ENCODE measurements at places on chromosomes 2 and 18.

GRCh38 chr2:33168425-33168824 lies 221.7 kb downstream of the LTBP1 start:
- no peak for DNase-seq

- DNase-seq = no peak
Observed at GRCh38 chr18:50119296-50119695, 75.7 kb downstream of the MYO5B start.

- DNase-seq = no peak
Observed at GRCh38 chr2:176088048-176088936, 4.2 kb upstream of the HOXD13 start.

DNA sequence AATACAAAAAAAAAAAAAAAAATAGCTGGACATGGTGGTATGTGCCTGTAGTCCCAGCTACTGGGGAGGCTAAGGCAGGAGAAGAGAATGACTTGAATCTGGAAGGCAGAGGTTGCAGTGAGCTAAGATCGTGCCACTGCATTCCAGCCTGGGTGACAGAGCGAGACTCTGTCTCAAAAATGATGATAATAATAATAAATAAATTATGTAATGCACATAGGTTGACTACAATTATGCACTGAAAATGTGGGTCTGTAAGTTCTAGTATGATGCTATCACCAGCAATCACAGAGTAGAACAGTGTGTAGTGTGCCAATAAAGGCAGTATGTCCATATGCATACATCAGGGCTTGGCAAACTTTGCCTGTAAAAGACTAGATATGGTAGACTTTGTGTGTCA lies 55.6 kb upstream of the MYCN start:
- no peak for DNase-seq

- DNase-seq = no peak
Observed at GRCh38 chr2:133135035-133135654, 433.1 kb downstream of the NCKAP5 start.

- no peak for DNase-seq
Observed at GRCh38 chr2:23069156-23069555, 315.8 kb upstream of the KLHL29 start.

DNA sequence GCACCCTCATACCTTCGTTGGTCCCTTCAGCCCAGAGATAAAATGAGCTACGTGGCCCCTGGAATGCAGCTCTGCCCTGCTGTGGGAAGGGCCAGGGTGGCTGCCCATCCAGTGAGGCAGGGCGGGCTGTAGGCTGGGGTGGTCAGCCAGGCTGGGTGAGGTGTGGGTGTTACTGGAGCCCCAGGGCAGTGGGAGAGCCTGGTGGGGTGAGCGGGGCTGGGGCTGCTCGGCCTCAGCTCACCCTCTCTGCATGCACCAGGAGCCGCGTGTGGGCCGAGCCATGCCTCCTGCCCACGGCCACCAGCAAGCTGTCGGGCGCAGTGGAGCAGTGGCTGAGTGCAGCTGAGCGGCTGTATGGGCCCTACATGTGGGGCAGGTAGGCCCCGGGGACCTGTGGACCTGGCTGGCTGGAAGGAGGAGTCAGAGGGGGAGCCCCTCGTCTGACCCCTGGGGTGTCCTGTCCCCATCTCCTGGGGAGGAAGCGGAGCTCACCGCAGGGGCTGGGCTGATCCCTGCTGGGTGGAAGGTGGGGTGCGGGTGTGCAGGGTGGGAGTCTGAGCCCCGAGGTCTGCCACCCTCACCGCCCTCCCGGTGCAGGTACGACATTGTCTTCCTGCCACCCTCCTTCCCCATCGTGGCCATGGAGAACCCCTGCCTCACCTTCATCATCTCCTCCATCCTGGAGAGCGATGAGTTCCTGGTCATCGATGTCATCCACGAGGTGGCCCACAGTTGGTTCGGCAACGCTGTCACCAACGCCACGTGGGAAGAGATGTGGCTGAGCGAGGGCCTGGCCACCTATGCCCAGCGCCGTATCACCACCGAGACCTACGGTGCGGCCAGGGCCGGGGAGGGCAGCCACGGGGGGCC lies 5.5 kb downstream of the RNPEPL1 start:
- no peak for DNase-seq

DNA sequence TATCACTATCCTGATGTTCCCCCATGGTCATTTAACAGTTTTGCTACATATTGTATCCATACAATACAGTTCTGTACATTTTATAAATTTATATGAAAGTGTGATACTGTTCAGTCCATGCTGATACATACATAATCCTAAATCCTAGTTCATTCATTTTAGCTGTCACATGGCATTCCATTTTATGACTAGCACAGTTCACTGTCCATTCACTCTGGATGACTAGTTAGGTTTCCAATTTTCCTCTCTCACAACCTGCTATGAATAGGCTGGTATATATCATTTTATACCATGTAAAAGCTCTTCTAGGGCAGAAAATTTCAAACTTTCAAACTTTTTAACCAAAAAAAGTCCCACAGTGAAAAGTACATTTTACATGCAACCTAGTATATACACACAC lies 15.2 kb downstream of the SMAD2 start:
- DNase-seq = no peak

- no peak for DNase-seq
Observed at GRCh38 chr2:179338681-179339080, 74.0 kb upstream of the SESTD1 start.

GRCh38 chr2:9652898-9653479 lies 22.2 kb upstream of the YWHAQ start:
- no peak for DNase-seq

DNA sequence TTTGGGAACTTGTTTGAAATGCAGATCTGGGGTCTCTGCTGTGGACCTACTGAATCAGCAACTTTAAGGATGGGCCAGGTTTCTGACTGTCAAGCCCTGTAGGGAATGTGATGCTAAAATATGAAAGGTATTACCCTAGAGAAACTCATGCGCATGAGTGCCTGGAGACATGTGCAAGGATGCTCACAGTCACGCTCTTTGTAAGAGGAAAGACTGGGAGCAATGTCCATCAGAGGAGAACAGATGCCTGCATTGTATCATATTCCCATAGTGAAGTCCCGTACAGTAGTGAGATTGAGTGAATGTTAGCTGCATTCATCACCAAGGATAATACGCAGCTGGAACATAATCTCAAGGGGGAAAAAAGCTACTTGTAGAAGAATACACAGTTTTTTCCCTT lies 14.1 kb downstream of the ZNF407 start:
- DNase-seq = no peak

DNA sequence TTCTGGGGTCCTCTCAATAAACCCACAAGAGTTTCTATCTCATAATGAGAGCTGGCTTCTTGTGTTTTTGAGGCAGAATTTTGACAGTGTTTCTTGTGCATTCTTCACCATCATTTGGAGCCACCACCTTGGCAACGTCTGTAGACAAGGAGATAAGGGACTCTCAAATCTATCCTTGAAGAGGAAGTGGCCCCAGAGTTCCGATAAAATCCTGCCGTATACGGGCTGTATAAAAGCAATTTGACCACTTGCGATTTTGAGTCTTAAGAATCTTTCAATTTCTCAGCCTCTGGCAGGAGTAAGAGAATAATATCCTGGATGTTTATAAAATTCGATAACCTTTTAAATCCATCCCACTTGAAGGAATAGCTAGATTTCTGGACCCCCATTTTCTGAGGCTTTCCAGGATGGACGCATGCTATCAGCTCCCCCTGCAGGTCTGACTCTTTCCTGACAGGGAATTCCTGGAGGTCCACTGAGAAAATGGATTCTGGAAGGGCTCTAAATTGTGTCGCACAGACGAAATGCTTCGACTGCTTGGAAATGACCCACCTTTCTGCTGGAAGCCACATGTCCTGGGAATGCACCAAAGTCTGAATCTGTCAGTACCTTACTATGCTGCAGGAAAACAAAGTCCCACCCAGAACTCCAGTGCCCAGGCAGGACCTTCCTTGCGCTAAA lies 54.1 kb downstream of the E2F6 start:
- DNase-seq = no peak

DNA sequence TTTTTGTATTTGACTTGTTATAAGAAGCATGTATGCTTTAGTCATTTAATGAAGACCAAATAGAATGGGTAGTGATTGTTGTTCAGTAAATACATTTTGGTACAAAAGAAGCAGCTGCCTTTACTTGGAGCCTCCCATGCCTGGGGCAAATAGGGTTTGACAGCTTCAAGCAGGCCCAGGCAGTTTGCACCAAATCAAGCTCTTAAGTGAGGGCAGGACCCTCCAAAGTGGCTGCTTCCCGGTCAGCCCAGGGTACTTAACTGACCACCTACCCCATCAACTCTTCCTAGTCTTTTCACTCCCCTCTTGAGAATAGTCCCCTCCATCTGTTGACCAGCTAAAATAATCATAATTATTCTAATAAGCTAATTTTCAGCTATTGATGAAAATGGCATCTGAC lies 5.2 kb downstream of the MAPRE3 start:
- no peak for DNase-seq

GRCh38 chr2:112995346-112995920 lies 9.8 kb upstream of the IL36A start:
- no peak for DNase-seq

DNA sequence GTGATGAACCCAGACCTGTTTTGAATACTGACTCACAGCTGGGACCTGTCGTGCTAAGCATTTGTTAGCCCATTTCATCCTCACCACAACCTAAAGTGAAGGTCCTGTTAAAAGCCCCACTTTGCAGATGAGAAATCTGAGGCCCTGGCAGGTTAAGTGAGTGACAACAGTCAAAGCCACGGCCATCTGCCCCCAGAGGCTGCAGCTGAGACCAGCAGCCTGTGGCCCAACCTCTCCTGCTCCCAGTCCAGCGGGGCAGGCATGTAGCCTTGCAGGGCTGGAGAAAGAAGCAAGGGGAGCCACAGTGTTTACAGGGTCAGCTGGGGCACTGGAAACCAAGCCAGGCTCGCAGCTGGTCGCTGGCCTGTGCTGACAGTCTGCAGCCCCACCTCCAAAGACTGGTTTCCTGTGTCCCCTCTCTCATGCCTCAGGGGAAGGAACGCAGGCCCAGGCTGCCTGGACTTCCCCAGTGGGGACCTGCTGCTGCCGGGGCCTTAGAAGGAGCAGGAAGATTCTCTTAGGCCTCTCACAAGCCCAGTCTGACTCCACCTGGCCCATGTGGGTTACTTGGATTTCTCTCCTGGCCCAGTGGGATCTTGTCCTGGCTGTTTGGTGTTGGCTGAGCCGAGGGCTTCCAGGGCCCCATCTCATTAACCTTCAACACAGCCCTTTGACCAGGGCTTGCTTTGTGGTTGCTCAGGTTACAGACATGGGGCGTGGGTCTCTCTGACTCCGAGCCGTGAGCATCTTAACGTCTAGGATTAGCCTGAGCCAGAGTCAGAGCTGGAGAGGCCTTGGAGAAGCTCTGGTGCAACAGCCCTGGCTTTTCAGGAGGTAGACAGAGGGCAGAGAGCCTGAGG lies 1.7 kb downstream of the INPP5D start:
- DNase-seq = no peak

DNA sequence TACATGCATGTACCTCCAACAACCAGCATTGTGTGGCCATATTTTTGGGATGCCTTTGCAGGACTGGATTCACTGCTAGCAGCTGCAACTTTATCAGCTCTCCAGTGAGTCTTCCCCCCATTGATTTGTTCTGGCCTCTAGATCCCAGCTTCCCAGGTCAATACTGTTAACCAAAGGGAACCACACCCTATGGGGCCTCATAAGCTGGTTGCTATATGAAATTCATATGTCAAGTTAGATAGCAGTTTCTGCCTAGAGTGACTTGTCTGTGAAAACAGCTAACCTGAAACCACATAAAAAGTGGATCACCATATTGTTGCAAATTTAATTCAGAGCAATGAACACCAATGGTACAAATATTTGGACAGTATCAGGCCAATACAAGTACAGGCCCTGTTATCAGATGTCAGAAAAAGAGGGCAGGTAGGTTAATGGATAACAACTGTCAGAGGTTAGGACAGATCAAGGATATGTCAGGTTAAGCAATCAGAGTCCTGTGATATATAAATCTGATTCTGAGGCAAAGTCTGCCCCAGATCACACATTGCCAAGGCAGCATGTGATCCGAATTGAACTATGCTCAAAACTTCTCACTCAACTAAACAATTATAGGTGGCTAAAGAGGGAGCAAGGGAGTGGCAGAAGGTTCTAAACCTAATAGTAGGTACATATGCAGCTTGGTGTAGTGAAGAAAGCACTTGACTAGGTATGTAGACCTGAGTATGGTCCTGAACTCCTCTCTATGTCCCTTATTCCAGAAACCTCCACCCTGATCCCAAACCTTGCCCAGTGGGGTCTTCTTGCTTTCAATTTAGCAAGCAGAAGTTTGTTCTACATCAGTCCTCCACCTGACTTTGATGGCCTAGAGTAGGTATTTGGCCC lies 310.2 kb upstream of the STON1 start:
- no peak for DNase-seq

DNA sequence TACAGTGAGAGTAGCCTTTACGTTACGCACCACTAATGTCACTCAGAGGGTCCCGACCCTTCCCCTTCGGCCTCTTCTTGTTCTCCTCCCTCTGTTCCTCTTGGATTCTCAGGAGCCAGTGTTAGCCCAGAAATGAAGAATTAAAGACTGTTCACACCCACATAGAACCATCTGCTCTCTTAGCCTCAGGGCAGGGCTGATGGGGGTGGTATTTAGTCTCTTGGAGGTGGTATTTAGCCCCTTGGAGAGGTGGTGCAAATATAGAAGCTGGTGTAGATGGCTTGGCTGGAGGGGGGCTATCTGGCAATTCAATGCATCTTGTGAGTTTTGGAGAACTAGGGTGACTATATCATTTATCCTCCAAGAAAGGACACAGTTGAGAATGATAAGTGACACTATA lies 286.5 kb downstream of the PRKCE start:
- no peak for DNase-seq

DNA sequence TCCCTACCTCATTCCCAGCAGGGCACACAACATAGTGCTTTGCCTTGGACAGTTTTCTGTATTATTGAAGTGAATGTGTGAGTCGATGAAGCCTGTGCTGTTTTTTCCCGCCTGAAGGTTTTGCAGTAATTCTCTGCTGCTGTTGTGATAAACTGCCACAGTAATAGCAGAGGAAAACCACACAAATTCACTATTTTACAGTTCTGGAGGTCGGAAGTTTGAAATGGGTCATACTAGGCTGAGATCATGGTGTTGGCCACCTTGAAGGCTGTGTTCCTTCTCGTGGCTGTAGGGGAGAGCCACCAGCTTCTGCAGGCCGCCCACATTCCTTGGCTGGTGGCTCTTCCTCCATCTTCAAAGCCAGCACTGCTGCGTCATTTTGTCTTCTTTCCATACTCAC lies 678 bp upstream of the SLC16A14 start:
- DNase-seq = no peak

GRCh38 chr2:20225294-20226151 lies 593 bp upstream of the SDC1 start:
- no peak for DNase-seq

DNA sequence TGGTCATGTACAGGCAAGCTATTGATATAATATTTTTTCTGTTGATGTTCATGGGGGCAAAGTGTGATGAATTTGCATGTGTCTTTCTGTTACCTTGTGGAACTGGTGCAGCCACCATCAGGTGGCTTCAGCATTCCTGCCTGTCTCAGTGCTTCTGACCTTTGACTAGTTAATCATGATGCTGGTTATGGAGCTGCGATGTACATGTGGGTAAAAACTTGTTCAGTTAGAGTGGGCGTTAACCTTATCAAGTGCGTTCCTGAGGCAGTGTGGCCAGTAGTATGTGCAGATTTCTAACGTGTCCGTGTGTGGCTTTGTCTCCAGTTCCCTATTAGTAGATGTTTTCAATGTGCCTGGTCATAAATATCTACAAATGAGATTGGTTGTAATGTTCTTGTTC lies 127.4 kb upstream of the ZSWIM2 start:
- no peak for DNase-seq

- DNase-seq = no peak
Observed at GRCh38 chr2:236404346-236404745, 140.1 kb upstream of the ASB18 start.
